ENCODE measurements at places on chromosomes 2 and 18.

- no peak for DNase-seq
Observed at GRCh38 chr2:224433442-224433841, 31.5 kb upstream of the FAM124B start.

- DNase-seq: no peak
Observed at GRCh38 chr2:241063093-241063551, 39.0 kb downstream of the MTERF4 start.

DNA sequence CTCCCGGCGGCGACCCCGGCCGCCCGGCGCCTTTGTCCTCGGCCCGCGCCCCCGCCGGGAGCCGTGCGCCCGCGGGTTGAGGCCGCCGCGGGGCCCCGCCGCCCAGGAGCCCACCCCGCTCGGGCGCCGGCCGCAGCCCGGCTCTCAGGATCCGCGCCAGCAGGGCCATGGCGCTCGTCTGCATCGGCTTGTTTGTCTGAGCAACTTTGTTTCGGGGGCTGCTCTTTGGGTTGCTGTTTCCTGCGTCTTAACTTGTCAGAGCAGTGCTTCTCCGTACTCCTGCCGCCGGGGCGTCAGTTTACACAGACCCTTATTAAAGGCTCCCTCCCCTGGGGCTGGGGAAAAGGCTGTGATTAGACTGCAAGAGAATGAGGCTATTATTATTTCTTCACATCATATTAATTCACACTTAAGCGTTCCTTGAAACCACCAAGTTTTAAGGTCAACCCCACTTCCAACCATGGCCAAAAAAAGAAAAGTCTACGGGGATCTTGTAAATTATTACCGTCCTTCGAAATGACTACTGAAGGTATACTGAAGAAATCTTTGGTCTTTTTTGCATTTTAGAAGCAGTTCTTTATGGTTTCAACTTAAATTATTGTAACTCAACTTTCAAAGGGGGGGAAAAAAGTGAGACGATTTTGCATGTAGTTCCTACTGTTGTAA lies at the start of gene CYP27C1:
Gene CYP27C1 (minus strand): TSS at position 198 of the 666 bp plus-strand sequence. CDS start 29 bp downstream, at position 169.
- DNase-seq: no peak

DNA sequence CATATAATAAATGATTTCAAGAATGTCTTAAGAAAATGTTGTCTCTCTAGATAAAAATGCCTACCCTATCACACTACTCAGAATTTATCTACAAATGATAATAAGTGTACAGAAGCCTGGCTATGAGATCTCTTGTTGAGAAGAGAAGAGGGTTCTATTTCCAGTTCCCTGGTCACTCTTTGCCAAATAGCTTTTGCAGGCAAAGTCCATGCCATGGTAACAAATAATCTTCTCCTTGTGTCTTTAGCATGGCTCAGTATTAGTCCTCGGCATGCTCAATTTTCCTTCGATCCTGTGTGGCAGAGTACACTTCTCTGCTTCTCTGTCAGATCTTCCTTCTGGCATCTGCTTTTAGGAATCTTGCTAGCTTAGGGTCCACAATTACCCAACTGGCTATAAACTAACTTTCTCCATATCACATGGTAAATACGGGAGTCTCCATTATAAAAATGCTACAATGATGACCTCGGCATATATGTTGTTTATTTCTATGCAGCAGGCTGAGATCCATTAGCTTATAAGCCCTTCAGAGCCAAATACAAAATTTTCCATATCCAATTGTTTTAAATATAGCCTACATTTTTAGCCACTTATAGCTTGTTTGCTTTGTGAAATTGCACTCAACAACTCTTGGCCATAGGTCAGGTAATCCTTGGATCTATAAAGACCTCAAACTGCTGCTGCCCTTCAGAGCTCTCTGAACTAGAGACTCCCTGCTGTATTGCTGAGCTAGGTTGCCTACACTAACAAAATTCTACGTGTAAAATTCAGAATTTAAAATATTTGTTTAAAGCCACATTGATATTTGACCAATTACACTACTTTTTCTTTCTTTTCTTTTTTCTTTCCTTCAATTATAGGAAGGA lies 157.5 kb downstream of the FSIP2 start:
- no peak for DNase-seq

DNA sequence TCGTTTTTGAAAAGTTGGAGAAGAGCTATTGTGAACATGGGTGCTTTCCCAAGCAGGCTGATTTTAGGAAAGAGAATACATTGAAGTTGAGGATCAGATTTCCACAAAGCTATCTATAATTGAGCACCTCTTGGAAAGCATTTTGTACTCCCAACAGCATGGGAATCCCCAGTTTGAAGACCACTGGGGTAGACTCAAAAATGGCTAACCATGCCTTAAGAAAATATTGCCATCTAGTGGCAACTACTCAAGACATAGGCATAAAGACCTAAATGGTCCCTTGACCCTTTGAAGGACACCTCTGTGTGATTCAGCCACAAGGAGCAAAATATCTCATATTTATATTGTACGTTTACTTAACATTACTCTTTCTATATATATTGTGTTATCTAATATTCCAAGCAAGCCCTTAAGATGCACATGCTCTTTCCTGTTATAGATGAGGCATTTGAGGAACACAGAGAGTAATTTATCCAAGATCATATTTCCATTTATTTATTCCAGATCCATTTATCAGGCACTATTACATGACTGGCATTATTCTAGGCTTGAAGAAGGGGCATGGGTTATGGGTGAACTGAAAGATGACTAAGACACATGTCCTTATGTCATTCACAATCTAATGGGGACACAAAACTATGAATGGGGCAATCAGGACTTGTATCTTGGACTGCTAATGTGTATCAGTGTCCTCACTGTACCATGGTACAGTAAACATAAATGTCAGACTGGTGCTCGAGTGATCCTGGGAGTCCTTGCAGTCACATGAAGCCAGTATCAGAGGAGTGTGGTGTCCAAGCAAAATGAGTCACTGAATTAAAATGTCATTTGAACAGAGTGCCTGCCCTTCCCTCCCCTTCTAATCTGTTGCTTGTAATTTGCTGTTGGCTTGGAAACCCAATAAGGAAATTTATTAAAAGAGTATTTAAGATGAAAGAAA lies 121.0 kb upstream of the XPO1 start:
- no peak for DNase-seq

DNA sequence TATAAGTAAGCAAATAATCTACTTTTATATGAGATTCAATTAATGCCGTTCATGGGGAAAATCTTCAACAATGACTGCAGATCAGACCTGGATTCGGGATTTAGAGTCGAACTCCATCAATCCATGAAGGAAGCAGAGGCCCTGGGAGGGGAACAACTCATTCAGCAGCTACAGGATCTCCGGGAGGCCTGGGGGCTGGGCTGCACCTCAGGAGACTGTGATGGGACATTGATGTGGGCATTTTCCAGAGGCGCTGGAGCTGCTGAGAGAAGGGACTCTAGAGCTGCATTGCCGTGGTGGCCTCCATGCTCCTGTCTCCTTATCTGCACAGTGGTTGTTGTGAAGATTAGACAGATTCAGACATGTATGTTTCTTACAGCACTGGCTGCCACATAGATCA lies 76.9 kb downstream of the MYT1L start:
- no peak for DNase-seq

GRCh38 chr18:22471546-22472131 lies 53.9 kb upstream of the CTAGE1 start:
- DNase-seq: no peak

DNA sequence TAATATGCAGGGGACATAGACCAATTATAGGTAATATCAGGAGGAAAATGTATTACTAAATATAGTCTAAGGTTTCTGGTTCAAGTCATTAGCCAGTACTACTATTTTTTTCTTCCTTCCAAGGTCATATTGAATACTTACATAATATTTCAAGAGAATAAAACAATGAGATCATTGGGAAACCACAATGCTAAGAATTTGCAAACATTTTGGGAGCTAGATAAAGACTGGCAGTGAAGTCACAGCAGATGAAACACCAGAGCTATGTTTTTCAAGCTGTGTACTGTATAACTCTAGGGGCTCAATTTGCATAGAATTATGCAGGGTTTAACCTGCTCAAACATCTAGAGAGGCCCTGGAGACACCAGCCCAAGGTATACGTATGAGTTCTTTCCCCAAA lies 80.5 kb upstream of the KCNH7 start:
- DNase-seq: no peak

GRCh38 chr2:62306751-62307468 lies 111.0 kb downstream of the B3GNT2 start:
- peak; percentile 56 for DNase-seq

DNA sequence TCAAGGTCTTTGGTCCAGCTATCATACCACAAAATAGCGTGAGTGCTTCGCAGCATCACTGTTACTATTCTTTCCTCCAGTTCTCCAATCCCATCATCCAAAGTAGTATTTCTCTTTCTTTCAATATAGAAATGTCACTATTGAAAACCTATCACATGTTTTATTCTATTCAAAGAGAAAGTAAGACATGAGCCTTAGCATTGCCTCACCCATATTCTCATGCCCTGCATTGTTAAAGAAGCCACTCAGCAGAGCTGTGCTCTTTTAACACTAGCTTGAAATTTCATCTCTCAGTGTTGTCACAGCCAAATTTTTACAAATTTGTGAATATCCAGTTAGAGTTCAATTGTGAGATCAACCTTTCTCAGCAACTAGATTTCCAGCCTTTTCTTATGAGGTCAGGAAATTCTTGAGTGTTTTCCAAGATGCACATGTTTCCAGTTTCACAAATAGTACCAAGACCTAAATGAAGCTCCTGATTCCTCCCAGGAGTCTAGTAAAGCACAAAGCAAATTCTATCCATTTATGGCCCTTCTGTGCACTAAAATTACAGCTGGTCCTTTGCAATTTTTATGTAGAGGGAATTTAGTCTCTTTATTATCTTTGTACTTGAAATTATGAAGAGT lies 343.7 kb downstream of the SPAG16 start:
- no peak for DNase-seq

DNA sequence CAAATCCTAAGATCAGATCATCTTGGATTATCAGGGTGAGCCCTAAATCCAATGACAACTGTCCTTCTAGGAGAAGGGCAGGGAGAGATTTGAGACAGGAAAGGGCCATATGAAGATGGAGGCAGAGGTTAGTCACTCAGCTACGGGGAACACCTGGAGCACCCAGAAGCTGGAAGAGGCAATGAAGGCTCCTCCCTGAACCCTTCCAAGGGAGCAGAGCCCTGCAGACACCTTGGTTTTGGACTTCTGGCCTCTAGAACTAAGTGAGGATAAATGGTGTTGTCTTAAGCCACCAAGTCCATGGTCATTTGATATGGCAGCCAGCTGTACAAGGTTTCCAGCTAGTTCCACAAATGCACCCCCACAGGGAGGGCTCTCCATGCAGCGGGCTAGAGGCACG lies 6.9 kb upstream of the PTPN2 start:
- no peak for DNase-seq

DNA sequence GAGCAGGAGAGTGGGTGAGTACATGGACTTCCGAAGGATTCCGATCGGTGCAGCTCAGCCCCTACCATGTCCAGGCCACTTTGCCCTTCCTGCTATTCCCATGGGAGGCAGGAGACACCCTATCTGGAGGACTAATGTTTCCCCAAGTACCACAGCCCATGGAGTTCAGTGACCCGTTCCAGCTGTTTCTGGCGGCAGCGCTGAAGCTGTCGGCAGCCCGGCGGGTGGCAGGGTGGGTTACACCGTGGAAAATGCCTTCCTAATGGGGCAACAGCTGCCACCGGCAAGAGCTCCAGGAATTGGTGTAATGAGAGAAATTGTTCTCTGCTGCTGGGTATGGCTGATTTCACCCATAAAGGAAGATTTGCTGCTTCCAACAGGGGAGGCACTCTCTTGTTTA lies 98.3 kb downstream of the MYCN start:
- DNase-seq: no peak

DNA sequence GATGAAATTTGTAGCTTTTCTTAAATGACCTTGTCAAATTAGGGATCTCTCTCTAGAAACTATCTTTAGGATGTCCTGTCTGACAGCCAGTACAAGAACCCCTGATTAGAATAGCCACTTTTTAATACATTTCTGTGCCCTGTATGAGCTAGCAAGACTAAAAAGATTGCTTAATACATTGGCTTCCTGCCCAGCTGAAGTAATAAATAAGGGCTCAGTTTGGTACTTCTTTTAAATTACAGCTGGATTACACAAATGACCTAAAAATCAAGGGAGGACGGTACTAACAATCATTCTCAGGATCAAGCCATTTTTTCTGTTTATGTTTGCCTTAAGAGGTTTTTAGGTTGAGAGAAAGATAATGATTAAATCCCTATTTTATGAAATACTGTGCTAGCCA lies 11.6 kb upstream of the OLA1 start:
- DNase-seq: no peak

- DNase-seq: no peak
Observed at GRCh38 chr2:232324778-232325177, 53.8 kb upstream of the ALPP start.

DNA sequence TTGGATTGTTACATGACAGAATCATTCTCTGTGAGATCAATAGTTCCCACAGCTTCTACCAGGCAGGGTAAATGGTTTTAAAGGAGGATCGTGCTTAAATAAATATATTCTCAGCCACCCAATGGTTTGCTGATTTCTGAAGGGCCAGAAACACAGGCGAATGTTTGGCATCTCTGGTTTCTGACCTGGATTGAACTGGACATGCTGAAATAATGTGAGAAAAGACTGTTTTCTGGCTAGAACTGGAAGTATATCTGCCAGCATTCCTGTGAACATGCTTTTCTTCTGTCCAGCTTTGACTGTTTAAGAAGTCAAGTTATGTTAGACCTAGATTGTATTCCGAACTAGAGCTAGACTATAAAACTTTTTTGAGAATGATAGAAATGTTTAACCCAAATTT lies 77.1 kb upstream of the COL3A1 start:
- no peak for DNase-seq

- no peak for DNase-seq
Observed at GRCh38 chr18:27996801-27997272, 180.1 kb downstream of the CDH2 start.

DNA sequence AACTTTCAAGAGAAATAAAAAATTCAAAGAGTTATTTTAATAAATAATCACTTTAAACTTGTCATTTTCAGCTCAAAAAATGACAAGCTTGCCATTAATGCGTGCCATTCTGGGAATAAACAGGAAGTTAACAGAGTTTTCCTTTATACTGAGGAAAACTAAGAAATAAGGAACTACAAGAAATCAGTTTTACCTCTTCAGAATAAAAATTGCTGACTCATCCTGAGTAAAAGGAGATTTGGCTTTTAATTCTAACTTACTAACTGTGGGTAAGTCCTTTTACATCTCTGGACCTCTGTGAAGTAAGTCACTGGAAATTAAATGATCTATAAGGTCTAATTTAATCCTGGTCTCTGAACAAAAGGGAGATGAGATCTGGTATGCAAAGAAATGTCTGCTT lies 16.1 kb downstream of the CEBPZ start:
- no peak for DNase-seq

- no peak for DNase-seq
Observed at GRCh38 chr2:199772035-199772976, 78.7 kb downstream of the FTCDNL1 start.

DNA sequence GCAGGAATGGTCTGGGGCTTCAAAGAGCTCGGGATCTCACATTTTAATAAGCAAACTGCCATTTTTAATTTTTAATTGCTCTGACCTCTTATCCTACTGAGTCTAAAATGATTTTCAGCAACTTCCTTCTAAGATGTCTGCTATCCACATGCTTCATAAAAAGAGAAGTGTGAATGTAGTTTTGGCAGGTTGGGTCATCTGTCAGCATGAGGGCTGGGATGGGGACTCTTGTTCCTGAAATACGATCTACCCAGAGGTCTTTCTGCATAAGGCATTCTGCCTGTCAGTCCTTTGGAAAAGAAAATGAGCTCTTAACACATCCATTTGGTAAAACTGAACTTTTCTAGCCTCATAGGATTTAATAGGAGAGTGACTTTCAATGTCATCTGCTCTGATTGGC lies 252.8 kb upstream of the APCDD1 start:
- no peak for DNase-seq
